ENCODE measurements at places on chromosomes 16 and 17. TPM values are rescaled to one million over a fixed set of nuclear protein-coding genes. Genes with fewer than 3 reads are reported as not detected.
A peak's percentile ranks its signal among the peaks of the same experiment; 100 is the strongest.

Gene TMIGD1
- not detected for total RNA-seq

Gene MEOX1
- 1.9 TPM for total RNA-seq

Gene MMP25
- total RNA-seq = 1.6 TPM

Gene YBX2
- total RNA-seq = 1.2 TPM

Gene ANKRD40CL
- total RNA-seq = not detected

Gene TRIM72
- total RNA-seq = not detected

DNA sequence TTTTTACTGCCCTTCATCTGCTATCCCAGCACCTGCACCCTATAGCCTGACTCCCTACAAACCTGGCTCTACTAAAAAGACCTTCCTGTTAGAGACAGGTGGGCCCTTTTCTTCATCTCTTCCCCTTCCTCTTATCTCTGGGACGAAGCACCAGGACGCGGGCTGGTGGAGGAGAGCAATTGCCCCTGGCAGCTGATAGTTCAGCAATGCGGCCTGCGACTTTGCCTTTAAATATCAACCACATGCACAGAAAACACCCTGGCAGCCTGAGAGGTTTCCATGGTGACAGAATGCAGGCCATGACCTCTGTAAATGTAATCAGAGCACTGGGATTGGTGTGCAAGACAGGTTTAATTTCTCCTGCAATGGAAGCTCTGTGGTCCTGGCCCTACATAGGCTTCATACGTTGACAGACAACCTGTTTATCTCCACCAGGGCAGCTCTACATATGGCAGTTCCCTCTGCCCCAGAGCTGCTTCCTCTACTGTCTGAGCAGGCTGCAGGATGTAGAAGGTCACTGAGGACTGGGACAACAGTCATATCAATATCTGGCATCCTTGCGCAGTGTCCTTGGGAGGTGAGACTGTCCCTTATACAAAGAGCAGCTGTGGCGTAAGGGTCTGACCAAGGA, 10.0 kb upstream of the SKAP1 start:
- H3K4me1 ChIP-seq = no peaks in the 10 kb centered on the region
- no peak overlapping the region for H3K4me3 ChIP-seq
- no peaks in the 10 kb centered on the region for H3K27me3 ChIP-seq
- H3K36me3 ChIP-seq = no peaks in the 10 kb centered on the region
- DNase-seq = no peak

- no peaks in the 10 kb centered on the region for H3K36me3 ChIP-seq
- H3K27ac ChIP-seq = peak overlapping the region; percentile 71
- no peak overlapping the region for H3K4me3 ChIP-seq
- DNase-seq = peak; percentile 51
- H3K27me3 ChIP-seq = no peaks in the 10 kb centered on the region
Measured at GRCh38 chr17:65099941-65100315, 37.2 kb upstream of the RGS9 start.

DNA sequence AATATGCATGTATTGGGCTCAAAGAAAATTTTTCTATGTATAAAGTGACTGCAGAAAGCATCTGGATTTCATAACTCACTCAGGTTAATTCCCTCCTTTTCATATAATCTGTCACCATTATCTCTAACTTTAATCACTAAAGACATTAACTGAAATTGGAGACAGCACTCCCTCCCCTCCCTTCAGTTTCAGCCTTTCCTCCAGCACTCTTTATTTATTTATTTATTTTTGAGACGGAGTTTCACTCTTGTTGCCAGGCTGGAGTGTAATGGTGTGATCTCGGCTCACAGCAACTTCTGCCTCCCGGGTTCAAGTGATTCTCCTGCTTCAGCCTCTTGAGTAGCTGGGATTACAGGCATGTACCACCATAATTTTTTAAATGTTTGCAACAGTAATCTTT, 43.1 kb downstream of the CDH8 start:
- H3K27ac ChIP-seq = no peak overlapping the region
- DNase-seq = no peak
- no peaks in the 10 kb centered on the region for H3K27me3 ChIP-seq
- no peaks in the 10 kb centered on the region for H3K4me1 ChIP-seq
- H3K36me3 ChIP-seq = no peaks in the 10 kb centered on the region

- peaks cover 11% of the 10 kb centered on the region for H3K4me1 ChIP-seq
- no peaks in the 10 kb centered on the region for H3K27me3 ChIP-seq
- H3K27ac ChIP-seq = no peak overlapping the region
- H3K4me3 ChIP-seq = no peak overlapping the region
- H3K36me3 ChIP-seq = no peaks in the 10 kb centered on the region
Measured at GRCh38 chr17:15891318-15891717, 53.6 kb upstream of the ADORA2B start.

DNA sequence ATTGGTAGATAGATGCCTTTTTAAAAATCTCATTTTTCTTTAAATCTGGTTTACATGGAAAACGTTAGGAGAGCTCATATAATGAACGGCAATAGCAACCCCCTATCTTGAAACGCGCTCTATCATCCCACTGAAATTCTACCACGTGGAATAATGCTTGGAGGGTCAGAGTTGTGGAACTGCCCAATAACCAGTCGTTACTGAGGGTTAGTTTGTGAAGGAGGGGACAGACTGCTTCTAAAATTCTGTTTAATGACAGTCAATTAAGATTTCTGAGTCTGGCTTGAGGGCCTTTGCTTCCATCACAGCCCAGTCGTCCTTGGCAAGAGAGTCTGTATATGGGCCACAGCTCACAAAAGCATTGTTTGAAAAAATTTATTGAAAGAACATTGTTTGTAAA, 482 bp downstream of the IRF8 start:
- no peaks in the 10 kb centered on the region for H3K36me3 ChIP-seq
- no peak for DNase-seq
- peaks cover 7% of the 10 kb centered on the region for H3K4me1 ChIP-seq
- H3K27ac ChIP-seq = peak overlapping the region; percentile 65
- no peaks in the 10 kb centered on the region for H3K27me3 ChIP-seq
- peak overlapping the region; percentile 68 for H3K4me3 ChIP-seq

DNA sequence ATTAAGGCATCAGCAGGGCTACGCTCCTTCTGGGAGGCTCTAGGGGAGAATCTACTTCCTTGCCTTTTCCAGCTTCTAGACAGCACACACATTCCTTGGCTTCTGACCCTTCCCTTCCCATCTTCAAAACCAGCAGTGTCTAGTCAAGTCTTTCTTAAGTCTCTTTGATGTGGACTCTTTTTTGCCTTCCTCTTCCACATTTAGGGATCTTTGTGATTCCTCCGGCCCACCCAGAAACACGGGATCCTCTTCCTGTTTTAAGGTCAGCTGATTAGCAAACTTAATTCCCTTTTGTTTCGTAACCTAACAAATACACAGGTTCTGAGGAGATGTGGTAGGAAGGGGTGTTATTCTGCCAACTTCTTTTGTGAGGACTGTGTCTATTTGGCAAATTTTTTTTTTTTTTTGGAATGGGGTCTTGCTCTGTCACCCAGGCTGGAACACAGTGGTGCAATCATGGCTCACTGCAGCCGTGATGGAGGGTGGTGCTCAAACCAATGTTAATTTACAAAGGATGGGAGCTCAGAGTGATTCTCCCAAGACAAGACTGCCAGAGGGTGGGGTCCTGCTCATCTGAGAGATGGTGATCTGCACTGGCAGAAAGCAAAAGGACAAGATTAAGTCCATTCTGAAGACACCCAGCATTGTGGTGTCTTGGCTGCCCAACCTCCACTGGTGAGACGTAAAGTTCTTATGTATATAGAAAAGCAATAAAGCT, 14.7 kb downstream of the KNOP1 start:
- no peak overlapping the region for H3K4me3 ChIP-seq
- H3K36me3 ChIP-seq = peaks cover 10% of the 10 kb centered on the region
- DNase-seq = no peak
- no peak overlapping the region for H3K27ac ChIP-seq
- H3K4me1 ChIP-seq = peaks cover 45% of the 10 kb centered on the region

- no peak overlapping the region for H3K4me3 ChIP-seq
- H3K4me1 ChIP-seq = peaks cover 25% of the 10 kb centered on the region
- no peak overlapping the region for H3K27ac ChIP-seq
- DNase-seq = no peak
- H3K36me3 ChIP-seq = no peaks in the 10 kb centered on the region
Measured at GRCh38 chr16:66932076-66932475, 2.1 kb downstream of the CIAO2B start.

- H3K36me3 ChIP-seq = no peaks in the 10 kb centered on the region
- H3K27ac ChIP-seq = no peak overlapping the region
- H3K4me3 ChIP-seq = no peak overlapping the region
- no peaks in the 10 kb centered on the region for H3K27me3 ChIP-seq
- no peak for DNase-seq
Measured at GRCh38 chr17:16977932-16978331, 6.0 kb upstream of the TNFRSF13B start.

DNA sequence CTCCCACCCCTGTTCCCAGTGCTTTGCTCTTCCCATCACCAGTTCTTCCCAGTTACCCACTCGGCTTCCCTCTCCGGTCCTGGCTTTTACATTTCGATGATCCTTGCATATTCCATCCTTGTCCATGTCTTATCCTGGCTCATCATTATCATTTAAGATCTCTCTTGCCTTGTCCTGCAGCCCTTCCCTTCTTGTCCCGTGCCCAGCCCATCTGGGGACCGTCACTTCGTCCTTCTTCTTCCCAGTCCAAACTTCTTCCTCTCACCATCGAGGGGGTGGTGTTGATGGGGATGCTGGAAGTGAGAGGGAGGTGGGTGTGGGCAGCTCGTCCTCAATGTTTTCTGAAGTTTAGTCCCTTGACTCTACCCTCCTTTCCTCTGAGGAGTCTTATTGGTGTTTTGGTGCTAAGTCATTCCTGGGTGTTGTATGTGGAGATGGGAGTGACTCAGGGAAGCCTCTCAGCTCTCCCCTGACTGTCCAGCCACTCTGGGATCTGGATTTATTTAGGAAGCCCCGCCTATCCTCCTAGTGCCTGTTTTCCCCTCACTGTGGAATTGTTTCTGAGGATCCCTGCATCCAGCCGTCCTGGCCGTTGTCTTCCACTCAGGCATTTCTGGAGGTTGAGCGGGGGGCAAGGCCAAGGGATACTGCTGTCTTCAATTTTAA, 975 bp downstream of the SNX29 start:
- H3K27me3 ChIP-seq = no peaks in the 10 kb centered on the region
- peaks cover 17% of the 10 kb centered on the region for H3K4me1 ChIP-seq
- peak overlapping the region; percentile 39 for H3K4me3 ChIP-seq
- no peak for DNase-seq
- no peaks in the 10 kb centered on the region for H3K36me3 ChIP-seq

DNA sequence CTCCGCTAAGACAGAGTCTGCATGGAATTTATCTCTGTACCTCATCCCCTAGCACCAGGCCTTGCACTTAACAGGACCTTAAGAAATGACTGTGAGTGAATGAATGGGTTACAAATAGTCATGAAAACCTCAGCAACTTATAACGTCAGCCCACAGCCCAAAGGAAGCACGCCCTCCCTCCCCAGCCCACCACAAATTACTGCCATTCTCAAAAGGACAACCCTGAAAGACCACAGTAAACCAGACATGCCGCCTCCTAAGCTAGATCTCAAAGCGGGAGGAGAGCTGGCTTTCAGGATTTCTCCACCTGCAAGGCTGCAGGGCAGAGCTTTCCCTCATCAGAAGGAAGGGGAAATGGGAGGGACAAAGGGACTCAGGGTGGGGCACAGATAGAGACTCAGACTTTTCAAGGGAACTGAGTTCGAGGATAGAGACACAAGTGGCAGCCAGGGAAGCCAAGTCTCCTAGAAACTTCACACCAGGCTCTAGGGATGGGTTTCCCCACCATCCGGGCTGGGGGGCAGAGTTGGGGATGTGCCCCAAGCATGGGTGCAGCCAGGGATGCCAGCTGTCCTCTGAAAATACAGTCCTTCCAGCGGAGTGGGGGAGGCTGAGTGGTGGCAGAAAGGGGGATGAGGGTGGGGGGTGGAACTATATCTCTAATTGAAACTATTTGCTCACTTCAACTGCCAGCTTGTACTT, 56.7 kb downstream of the PLXDC1 start:
- H3K27me3 ChIP-seq = no peaks in the 10 kb centered on the region
- H3K4me3 ChIP-seq = no peak overlapping the region
- H3K4me1 ChIP-seq = peaks cover 19% of the 10 kb centered on the region
- no peak for DNase-seq
- H3K27ac ChIP-seq = no peak overlapping the region

- DNase-seq = no peak
- H3K27me3 ChIP-seq = no peaks in the 10 kb centered on the region
- H3K36me3 ChIP-seq = no peaks in the 10 kb centered on the region
- peak overlapping the region; percentile 86 for H3K27ac ChIP-seq
- H3K4me1 ChIP-seq = peaks cover 6% of the 10 kb centered on the region
Measured at GRCh38 chr17:45145035-45145389, 3.3 kb upstream of the HEXIM1 start.

DNA sequence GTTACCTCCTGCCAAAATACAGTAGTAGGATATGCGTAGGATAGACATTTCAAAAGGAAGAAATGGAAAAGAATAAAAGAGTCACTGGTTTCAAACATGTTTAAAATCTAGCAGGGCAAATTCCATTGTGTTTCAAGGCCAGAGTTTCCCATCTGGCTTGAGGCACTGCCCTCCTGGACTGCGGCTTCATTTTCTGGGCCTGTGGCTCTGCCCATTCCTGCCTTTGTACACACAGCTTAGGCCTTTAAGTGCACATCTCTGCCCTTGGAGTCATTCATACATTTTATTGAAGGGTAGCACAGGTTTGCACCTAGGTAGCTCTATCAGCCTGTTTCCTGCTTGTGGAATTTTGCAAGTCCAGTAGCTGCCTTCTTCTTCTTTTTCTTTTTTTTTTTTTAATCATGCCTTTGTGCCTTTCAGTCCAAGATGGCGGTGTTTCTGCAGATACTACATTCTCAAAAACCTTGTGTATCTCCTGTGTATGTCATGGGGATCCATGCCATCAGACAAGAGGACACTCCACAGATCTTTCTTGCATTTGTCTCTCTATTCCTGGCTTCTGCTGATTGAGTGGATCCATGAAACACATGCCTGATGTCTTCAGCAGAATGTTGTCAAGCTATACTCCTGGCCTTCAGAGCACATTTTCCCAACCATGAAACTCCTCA, 282.9 kb downstream of the BCAS3 start:
- H3K4me3 ChIP-seq = no peak overlapping the region
- H3K36me3 ChIP-seq = no peaks in the 10 kb centered on the region
- H3K4me1 ChIP-seq = no peaks in the 10 kb centered on the region
- H3K27me3 ChIP-seq = no peaks in the 10 kb centered on the region
- no peak for DNase-seq

GRCh38 chr16:73268366-73268993, 220.6 kb upstream of the ZFHX3 start:
- no peaks in the 10 kb centered on the region for H3K27me3 ChIP-seq
- no peak overlapping the region for H3K4me3 ChIP-seq
- no peak overlapping the region for H3K27ac ChIP-seq
- H3K36me3 ChIP-seq = no peaks in the 10 kb centered on the region

- H3K36me3 ChIP-seq = peaks cover 4% of the 10 kb centered on the region
- H3K4me1 ChIP-seq = peaks cover 26% of the 10 kb centered on the region
- peak within 1 kb of the TSS; percentile 39 for H3K27ac ChIP-seq
- peak within 1 kb of the TSS; percentile 56 for H3K4me3 ChIP-seq
- H3K27me3 ChIP-seq = no peaks in the 10 kb centered on the region
- DNase-seq = peak; percentile 51
Measured at GRCh38 chr17:45432405-45433158, at the start of gene ARHGAP27. ARHGAP27 (minus strand) TSS chr17:45432870; CDS start chr17:45430279, 2,591 bp downstream.

- no peak overlapping the region for H3K27ac ChIP-seq
- no peaks in the 10 kb centered on the region for H3K4me1 ChIP-seq
- H3K4me3 ChIP-seq = no peak overlapping the region
- no peaks in the 10 kb centered on the region for H3K36me3 ChIP-seq
- H3K27me3 ChIP-seq = no peaks in the 10 kb centered on the region
Measured at GRCh38 chr17:16820979-16821543, 131.0 kb downstream of the CCDC144A start.

- DNase-seq = peak; percentile 93
- no peaks in the 10 kb centered on the region for H3K36me3 ChIP-seq
- H3K27ac ChIP-seq = peak overlapping the region; percentile 82
- H3K4me1 ChIP-seq = peaks cover 19% of the 10 kb centered on the region
- no peaks in the 10 kb centered on the region for H3K27me3 ChIP-seq
Measured at GRCh38 chr17:76659928-76660655, 16.5 kb upstream of the ST6GALNAC1 start.

Measured in thyroid gland (tissue), 4 donors.